Stimulated activated CD8-positive, alpha-beta memory T cell treated with anti-CD3 and anti-CD28 coated beads, Interleukin-12 subunit alpha, Interleukin-12 subunit beta, amount 100 ng/mL, for 1 hour (primary cell): ENCODE measurements at places on chromosomes 11 and 22.

GRCh38 chr11:57515332-57516060 is at the start of gene SLC43A1:
SLC43A1 (minus strand) TSS chr11:57515702; CDS start chr11:57514111, 1,591 bp downstream.
- no peak for DNase-seq

- DNase-seq = no peak
Observed at GRCh38 chr11:123659311-123659710, 4.9 kb upstream of the SCN3B start.

- no peak for DNase-seq
Observed at GRCh38 chr11:60984636-60985035, 13.2 kb downstream of the CD6 start.

DNA sequence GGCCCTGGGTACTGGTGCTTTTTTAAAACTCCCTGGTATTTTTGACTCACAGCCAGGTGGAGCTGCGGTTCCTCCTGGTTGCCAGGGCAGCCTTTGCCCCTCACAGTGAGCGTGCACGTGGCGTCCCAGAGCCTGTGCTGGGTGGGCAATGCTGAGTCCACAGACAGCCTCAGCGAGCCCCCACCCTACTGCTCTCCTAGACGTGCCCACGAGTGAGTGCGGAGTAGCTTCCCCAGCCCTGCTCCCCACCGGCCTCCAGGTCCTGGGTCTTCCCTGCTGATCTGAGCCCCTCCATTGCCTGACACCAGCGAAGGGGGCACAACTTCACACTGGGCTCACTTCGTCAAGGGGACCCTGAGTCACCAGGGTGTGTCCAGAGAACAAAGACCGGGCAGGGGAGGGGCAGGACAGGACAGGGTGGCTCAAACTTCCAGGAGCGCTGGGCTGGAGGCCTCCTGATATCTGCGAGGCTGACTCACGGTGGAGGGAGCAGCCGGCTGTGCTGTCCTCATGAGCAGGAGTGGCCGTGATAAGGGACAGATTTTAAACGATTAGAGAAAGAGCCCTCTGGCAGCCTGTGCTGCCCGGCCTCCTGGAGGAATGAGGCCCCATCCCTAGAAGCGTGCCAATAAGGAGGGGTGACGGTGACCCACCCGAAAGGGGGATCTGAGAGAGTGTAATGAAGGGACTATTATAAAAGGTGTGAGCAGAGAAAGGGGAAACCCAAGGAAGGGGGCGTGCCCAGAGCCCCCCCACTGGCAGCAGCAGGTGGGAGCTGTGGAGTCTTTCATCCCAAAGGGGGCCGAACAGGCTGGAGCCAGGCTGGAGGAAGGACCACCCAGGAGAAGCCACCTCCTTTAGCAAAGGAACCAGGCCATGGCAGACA is 129.3 kb upstream of the FGF3 start:
- DNase-seq = no peak

DNA sequence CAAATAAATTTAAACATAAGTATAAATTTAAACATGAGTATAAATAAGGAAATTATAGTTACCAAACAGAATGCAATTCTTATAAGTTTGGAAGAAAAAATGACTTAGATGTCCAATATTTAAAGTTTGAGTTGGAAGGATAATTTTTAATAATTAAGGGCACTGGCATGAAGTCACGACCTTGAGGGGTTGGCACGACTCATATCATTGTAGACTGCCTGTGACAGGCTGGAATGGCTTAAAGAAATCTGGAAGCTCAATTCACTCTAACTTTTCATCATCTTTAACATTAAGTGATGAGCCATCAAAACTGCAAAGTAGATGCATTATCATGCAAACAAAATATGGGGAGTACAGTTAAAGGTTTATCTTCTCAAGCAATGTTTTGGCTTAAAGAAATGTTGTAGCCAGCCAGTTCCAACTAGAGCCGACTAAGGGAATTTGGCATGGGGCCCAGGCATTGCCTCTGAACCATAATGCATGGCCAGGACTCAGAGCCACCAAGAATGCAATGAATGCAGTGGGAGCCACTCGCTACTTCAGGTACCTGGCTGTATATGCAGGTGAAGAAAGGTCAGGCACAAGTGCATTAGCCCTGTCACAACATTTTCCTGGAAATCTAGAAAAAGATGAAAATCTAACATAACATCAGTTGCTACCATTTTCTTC is 33.4 kb downstream of the PGR start:
- DNase-seq = no peak

DNA sequence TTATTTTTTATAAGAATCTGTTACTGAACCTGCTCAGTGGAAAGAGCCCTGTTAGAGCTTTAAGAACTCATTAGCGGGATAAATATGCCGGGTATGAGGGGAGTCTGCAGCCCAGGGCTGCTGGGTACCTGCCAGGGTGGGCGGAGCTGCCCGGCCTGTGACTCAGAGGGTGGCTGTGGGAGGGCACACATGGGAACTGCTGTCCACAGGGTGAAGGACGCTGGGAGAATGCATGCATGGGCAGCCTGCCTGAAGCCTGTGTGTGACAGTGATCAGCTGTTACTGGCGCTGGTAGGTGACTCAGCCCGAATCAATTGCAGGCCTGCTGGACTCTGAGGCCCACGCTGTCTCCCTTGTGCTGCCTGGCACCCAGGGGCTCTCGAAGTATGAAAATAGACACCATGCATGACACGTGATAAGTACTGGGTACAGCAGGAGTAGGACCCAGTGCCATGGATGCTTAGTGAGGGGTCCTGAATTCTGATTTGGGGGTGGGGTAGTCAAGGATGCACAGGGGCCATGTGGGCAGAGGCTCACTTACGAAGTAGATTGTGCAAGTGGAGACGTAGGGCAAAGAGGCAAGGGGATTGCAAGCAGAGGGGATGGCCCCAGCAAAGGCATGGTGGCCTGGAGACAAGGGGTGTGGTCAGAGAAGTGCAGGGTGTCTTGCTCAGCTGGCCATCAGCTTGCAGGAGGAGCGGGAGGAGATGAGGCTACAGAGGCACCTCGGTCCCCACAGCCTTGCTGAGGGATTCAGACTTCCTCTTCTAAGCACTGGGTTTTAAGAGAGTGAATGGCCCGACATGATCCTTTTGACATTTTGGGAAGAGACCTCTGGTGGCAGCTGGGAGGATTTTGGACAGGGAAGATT is 36.5 kb downstream of the GRIK4 start:
- DNase-seq = no peak

- DNase-seq = no peak
Observed at GRCh38 chr11:72239313-72239848, 4.6 kb downstream of the PHOX2A start.

- DNase-seq = no peak
Observed at GRCh38 chr11:132977746-132978145, 554.6 kb downstream of the OPCML start.

- no peak for DNase-seq
Observed at GRCh38 chr11:81700076-81700475, 1033.6 kb downstream of the FAM181B start.

DNA sequence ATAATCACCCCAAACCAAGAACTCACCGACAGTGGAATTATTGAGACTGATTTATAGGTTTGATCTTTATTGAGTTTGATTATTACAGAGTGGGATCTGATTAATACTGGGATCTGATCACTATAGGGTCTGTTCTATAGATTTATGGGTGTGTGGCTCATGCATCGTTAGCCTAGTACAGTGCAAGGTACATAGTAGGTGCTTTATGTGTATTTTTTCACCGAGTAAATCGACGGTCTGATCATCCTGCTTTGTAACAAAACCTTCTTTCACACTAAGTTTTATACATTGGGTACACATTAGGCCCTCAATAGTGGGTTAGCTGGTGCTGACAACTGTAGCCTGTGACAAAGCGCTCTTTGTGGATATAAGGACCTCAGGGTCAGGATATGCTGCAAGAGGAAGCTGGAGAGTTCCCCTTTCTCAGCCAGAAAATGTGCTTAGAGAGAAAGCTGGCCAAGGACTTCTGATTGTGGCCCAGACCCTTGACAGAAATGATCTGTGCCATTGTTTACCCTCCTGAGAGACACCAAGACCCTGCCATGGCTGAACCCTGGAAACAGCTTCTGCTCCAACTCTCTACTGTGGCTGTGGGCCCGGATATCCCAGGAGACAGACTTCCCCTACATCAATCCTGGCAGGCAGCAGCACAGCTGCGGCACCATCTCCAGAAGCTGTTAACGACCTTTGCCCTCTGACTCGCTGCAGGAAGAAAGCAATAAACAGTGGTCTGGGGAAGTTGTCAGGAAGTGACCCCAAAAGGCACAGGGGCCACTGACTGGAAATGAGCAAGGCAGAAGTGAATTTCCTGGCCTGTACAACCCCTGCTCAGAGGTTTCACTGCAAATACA is 16.1 kb upstream of the TPP1 start:
- no peak for DNase-seq

GRCh38 chr11:46336563-46337180 is 10.6 kb upstream of the DGKZ start:
- no peak for DNase-seq

DNA sequence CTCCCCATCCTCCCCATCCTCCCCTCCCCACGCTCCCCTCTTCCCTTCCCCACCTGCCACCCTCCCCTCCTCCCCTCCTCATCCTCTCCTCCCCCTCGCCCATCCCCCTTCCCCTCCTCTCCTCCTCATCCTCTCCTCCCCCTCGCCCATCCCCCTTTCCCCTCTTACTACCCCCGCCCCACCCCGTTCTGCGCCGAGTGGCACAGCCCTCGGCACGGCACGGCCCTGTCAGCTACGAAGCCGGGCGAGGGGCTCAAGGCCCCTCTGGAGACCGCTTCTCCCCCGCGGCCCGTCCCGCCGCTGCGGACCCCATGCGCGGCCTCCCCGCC is 449.9 kb downstream of the OPCML start:
- DNase-seq = no peak
